Stimulated activated CD4-positive, alpha-beta T cell treated with anti-CD3 and anti-CD28 coated beads, Interleukin-1b, Interleukin-23, amount 100 ng/mL, for 24 hours (primary cell): ENCODE measurements at places on chromosomes 7 and 10.

DNA sequence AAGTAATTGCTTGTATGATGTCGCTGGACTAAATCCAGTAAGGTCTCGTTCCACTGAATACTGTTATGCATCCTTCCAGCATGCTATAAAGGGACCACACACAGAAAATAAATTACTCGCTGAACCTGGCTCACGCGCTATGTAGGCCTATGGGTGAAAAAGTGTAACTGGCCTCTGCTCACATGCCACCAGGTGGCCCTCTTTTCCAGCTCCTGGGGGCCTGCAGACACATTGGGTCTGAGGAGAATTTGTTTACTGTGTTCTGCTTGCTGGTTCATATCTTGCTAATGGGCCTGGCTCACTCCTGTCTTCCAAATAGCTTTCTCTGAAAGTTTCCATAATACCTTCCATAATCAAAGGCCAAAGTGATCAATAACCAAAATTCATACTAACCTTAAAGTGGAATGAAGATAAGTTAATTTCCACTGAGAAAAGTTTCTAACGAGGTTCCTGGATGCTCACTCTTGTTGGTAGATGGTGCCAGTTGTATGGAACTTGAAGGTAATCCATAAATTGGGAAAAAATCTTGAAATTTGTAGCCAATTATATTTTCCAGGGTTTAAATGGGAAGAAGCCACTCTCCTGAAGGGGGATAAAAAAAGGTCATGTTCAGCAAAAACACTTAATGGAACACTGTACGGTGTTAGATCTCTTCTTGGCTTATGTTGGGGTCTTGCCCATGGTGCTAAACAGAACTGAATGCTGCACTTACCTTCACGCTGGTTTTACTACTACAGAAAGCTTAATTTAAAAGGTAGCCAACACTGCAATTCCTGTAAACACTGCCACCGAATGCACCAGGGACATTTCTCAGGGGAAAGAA, 27.0 kb upstream of the ZPBP start:
- DNase-seq: no peak

GRCh38 chr10:29186221-29186620, 102.6 kb upstream of the LYZL1 start:
- no peak for DNase-seq

GRCh38 chr7:105352018-105352612, 36.6 kb downstream of the SRPK2 start:
- peak; percentile 22 for DNase-seq

- no peak for DNase-seq
These were observed 130.3 kb upstream of the MINDY3 start for GRCh38 chr10:15990535-15991129.

- peak; percentile 89 for DNase-seq
These were observed at the start of gene GLRX3 for GRCh38 chr10:130136226-130137089. Gene GLRX3 (plus strand): TSS chr10:130136391. CDS start chr10:130136421, 30 bp downstream.

GRCh38 chr7:66679633-66680244, 51.1 kb downstream of the KCTD7 start:
- no peak for DNase-seq

GRCh38 chr10:102837230-102837721, at the start of gene CYP17A1:
Gene CYP17A1 (minus strand): TSS chr10:102837413. CDS start chr10:102837361, 52 bp downstream.
- DNase-seq: no peak

- no peak for DNase-seq
These were observed 377.4 kb downstream of the GALNT17 start for GRCh38 chr7:71509381-71509780.

- DNase-seq: no peak
These were observed 126.2 kb downstream of the MDFIC start for GRCh38 chr7:115047958-115048720.

GRCh38 chr7:18163091-18163490, 135.4 kb upstream of the PRPS1L1 start:
- no peak for DNase-seq

DNA sequence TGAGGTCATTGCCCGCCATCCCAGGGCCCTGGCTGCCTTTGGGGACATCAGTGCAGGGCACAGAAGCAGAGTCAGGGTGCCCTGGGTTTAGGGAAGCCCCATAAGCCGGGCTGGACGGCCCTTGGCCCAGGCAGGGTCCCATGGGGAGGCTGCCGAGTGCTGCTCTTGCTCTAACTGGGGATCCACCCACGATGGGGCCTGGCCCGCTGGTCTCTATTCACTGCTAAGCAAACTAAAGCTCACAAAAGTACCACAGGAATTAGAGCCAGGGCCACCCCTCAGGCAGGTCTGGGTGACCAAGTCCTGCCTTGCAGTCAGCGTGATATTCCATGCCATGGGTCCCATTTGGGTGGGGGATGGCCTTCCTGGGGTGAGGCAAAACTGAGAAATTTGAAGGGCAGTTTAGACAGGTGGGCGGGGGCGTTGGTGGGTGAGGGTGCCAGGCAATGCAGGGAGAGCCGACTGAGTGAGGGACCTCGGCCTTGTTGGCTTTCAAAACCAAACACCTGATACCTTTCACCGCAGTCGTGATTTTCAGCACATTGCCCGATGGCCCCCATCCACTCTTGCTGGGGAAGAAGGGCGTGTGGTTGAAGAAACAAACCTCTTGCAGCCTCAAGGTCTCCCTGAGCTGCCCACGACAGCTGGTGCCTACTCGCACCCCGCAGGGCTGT, 92.8 kb upstream of the PPIF start:
- DNase-seq: no peak

GRCh38 chr10:116490028-116490662, 55.6 kb upstream of the PNLIP start:
- no peak for DNase-seq

DNA sequence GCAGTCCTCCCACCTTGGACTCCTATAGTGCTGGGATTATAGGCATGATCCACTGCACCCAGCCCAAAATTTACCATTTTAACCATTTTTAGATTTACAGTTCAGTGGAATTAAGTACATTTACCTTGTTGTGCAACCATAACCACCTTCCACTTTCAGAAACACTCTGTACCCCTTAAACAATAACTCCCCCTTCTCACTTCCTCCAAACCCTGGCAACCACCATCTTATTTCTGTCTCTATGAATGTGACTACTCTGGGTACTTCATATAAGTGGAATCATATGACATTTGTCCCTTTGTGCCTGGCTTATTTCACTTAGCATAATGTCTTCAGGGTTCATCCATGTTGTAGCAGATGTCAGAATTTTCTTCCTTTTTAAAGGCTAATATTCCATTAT, 33.6 kb downstream of the SUFU start:
- no peak for DNase-seq

DNA sequence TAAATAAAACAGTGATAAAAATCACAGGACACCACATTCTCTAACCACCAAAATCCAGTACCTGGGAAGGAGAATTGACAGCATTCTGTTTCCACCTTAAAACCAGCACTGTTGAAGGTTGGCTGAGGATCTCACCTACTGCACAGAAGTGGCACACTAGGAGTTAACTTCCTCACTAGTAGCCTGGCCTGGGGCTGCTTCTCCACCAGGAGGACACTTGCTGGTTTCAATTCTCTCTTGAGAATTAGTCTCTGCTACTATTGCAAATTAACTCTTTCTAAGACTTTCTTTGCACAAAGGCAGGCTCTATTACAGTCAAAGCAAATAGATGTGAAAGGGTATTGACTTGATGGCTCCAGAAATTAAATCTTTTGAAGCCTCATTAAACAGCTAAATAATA, 2.3 kb upstream of the CTTNBP2 start:
- DNase-seq: no peak

GRCh38 chr7:101088069-101088425, 2.8 kb downstream of the TRIM56 start:
- no peak for DNase-seq

GRCh38 chr7:29826530-29826822, 20.2 kb downstream of the WIPF3 start:
- DNase-seq: no peak

DNA sequence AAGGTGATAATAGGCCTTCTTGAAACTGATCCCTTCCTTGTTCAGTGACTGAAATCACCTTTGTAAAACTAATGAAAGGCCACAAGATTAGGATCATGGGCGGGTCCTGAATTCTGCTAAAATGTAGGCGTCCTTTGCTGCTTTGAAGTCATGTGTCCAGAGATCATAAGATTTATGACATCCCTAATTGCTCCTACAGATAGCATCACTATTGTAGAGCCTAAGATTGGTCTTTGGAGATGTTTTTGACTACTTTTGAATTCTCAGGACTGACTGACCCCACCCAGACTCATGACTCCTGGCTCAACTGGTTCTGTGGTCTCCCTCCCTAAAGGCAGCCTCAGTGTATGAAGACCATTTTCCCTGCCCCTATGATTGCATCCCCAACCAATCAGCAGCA, 322.6 kb upstream of the SEMA3D start:
- no peak for DNase-seq

GRCh38 chr7:14184292-14184864, 194.9 kb upstream of the ETV1 start:
- no peak for DNase-seq

- no peak for DNase-seq
These were observed 61.7 kb downstream of the SH2D4B start for GRCh38 chr10:80599424-80599847.

DNA sequence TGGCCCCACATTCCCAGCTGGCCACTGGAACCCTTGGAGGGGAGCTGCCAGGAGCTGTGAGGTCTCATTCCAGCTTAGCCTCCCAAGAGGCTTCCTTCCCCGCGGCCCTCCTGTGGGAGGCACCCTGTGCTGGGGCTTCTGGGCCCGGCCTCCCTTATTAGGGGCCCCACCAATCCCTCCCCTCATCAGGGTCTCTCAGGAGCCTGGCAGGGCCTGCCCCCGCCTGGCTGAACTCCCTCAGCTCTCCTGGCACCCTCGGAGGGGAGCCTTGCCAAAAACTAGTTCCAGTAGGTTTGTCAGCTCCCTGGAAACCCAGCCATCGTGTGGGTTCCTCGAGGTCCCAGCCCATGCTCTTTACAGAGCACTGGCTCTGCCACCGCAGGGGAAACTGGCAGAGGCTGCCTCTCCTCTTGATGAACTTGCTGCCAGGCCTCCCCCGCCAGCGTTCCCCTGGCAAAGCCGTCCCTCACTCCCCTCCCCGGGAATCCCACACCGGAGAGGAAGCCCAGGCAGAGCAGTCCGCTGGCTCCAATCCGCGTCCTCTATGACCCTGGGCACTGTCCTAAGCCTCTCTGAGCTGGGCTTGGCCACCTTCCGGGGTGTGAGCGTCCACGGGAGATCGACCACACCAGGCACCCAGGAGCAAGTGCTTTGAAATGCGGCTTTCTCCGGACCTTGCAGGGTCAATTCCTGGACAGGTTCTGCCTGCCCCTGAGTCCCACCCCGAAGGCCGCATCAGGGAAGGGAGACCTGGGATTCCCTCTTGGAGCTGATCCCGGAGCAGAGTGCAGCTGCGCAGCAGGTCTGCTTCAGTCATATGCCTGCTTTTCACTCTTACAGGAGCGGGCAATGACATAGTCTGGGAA, 139.8 kb downstream of the ARHGAP22 start:
- DNase-seq: no peak

GRCh38 chr7:99504281-99504602, 220 bp upstream of the ZKSCAN5 start:
- no peak for DNase-seq

DNA sequence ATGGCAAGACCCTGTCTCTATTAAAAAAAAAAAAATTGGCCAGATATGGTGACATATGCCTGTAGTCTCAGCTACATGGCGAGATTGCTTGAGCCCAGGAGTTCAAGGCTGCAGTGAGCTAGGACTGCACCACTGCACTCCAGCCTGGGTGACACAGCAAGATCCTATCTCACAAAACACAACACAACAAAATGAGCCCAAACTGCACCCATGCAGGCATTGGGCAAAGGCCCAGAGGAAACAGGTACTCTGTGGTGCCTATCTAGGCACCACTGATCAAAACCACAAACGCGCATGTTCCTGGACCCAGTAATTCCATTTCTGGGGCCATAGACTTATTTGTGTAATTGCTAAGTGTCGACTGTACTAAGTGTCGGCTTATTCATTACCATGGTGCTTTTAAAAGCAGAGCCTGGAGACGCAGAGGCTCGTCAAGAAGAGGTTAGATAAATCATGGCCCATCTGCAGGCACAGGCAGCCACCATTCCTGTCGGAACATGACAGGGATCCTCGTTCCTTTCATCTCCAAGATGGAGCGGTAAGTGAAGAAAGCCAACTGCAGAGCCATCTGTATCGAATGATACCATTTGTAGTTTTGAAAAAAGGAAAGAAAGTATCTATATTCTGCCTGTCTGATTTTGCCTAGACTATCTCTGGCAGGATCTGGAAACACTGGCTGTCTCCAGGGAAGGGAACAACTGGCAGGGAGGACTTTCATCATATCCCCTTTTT, 160.4 kb upstream of the RHEB start:
- no peak for DNase-seq

DNA sequence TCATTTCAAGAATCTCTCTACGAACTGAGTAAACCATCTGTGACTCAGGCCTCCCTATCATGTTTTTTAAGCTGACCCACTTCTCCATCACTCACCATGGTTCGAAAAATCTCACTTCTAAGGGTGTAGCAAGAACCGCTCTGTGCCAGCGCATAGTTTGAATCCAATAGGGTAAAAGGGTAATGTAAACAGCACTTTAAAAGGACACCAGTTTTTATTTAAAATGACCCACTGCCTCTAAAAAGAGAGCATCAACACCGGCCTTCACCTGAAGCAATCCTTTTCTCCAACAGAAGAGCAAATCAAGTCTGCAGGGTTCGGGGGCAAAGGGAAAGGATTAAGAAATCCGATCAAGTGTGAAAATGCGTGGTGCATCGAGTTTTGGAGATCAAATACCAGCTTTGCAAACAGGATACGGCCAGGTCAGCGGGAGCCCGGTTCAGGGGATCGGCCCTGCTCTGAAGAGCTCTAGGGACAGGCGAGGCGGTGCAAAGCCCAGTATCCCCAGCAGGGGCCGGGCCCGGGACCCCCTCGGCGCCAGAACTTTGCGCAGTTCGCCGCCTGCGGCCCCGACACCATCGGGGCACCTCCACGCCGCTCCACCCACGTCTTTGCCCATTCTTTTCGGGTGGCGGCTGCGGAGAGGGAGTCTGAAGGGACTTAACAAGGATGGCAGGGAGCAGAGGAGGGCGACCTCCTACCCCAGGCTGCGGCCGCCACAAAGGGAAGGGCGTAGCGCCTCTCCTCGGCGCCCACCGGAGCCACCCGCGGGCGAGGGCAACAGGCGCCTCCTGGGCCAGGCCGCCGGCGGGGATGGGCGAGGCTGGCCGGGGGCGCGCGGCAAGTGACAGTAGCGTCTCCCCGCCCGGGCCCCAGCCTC, 842 bp downstream of the NMT2 start:
- DNase-seq: peak; percentile 29

DNA sequence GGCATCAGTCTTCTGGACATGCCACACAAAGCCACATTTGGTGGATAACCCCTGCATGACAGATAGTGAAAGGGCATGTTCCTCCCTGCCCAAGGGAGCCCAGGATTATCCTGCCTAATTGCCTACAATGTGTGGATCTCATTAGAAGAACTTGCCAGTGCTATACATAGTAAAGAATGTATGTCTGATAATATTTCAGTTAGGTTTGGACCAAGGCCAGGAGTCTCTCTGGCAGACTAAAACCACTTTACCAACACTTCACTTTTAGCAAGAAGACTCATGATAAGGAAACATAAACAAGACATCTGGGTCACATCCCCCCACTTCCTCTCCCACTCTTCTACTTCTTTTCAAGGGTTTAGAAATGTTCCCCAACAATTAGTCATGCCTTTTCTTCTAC, 196.7 kb downstream of the MTERF1 start:
- DNase-seq: no peak
